ENCODE measurements at places on chromosomes 3 and 15.

DNA sequence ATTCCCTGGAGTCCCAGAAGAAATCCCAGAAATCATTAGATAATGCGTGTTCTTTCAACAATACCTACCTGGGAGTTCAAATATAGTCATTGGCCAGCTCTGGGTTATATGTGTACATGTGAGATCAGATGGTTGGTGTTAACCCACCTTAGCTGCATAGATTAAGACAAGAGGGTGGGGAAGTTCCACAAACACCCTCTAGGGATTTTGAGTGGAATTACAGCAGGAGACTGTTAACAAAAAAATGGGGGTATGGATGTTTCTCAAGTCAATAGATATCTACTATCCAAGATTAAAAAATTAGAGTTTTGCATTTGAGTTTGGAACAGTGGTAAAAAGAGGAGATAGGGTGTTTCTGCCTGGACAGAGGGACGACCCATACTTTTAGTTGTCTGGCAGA lies 282.5 kb upstream of the CNTN3 start:
- no peak for DNase-seq

DNA sequence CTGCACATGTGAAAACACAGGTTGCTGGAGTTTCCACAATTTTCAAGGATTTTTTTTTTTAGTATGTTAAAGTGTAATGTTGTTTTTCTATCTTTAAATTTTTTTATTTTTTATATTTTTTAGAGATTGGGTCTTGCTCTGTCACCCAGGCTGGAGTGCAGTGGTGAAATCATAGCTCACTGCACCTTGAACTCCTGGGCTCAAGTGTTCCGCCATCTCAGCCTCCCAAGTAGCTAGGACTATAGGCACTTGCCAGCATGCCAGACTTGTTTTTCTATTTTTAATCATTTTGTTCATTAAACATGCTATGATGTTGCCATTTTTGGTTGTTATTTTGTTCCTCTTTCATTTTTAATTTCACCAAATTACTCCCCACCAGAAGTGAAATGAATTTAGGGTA lies 16.7 kb upstream of the THUMPD3 start:
- DNase-seq, result no peak

DNA sequence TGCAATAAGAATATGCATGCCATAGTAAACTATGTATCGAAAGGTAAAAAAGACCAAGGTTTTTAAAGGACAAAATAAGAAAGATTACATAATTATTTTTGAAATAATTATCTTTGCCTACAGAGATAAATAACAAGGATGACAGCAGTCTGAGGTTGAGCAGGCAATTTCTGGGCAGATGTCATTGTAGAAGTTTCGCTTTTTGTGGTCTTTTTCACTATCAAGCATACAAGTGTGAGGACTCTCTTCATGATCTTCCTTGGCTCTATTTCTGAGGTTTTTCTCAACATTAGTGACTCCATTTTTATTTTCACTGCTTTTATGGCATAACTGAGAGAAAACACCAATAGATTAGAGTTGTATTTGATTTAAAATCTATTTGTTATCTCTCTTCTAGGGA lies 1337.9 kb upstream of the EPHA6 start:
- no peak for DNase-seq

- no peak for DNase-seq
Measured at GRCh38 chr3:128282380-128283196, 129.3 kb downstream of the EEFSEC start.

- no peak for DNase-seq
Measured at GRCh38 chr3:21109056-21109455, 642.0 kb downstream of the ZNF385D start.

All from skeletal muscle cell (primary cell).